Fibroblast of villous mesenchyme (primary cell): ENCODE measurements at places on chromosomes 6 and 20. TPM values are rescaled to one million over a fixed set of nuclear protein-coding genes. Genes with fewer than 3 reads are reported as not detected.

DNA sequence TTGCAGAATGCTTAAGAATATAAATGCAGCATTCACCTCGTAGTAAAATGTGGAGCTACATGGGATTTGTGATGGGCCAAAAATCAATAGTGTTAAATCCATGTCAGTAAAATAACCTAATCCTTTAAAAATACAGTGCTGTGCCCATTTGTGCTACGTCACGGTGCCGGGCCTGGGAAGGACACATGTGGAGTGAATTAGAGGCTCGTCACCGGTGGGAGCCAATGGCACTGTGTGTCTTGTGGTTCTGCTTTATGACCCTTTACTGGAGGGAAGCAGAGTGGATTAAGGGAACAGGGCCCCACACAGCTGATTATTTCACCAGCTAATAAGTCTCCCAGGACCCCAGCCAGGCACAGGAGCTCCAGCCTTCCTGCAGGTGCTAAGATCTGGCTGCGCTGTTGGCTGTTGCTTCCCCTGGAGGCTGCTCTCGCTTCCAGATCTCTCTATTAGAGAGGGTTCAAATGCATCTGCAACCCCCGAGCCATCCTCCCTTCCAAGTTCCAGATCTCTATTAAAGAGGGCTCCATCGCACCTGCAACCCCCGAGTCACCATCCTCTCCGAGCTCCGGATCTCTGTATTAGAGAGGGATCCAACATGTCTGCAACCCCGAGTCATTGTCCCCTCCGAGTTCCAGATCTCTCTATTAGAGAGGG lies 405.8 kb downstream of the CDH4 start:
- no peak for DNase-seq

- no peak for DNase-seq
Measured at GRCh38 chr20:59158673-59159072, 4.9 kb upstream of the ZNF831 start.

GRCh38 chr20:11976966-11977365 lies 59.3 kb downstream of the BTBD3 start:
- peak; percentile 58 for DNase-seq

GRCh38 chr20:1874450-1875182 lies 20.6 kb upstream of the SIRPA start:
- no peak for DNase-seq

DNA sequence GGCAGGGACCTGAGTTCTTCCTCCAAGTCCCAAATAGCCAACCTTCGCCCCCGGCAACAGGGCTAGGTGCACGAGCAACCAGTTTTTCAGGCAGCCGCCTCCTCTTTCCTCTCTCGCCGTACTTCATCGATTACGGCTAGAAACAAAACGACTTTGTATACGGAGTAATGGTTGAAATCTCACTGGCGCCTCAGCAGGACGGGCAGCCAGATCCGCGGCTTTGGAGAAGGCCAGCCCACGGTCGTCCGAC lies 333 bp upstream of the SMIM13 start:
- no peak for DNase-seq

- DNase-seq: no peak
Measured at GRCh38 chr20:62137478-62138203, 5.6 kb downstream of the PSMA7 start.

GRCh38 chr20:59265298-59265697 lies 35.1 kb upstream of the EDN3 start:
- no peak for DNase-seq

DNA sequence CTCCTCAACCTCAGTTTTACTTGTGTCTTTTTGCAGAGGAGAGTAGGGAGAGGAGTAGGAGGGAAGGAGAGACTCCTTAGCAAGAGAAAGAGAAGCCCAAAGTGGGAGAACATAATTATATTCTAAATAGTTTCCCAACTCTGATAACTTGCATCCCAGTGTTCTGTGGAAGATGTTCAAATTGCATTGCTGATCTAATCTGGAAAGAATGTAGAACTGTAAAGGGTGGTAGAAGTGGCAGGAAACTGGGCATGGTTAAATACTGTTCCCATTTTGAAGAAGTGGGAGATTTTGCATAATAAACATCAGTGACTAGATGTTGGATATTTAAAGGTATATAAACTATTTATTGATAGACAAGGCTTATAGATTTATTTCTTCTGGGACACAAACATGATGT lies 42.6 kb upstream of the HMGN3 start:
- peak; percentile 4 for DNase-seq

DNA sequence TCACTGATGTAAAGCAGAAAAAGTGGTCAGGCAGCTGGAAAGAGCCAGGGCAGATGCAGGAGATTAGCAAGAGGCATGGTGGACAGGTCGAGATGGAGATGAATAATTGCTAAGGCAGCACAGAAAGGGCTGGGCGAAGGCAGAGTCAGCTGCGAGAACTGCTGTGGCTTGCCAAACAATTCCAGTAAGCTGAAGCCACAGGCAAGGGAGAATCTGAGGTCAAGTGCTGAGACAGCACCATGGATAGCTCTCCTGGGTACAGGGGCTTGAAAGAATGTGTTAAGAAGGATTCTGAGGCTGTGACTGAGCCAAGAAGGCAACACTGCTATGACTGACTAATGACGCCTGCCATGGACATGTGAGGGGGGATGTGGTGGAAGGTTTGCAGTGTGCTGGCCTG lies 220.8 kb upstream of the FOXA2 start:
- DNase-seq: peak; percentile 92

DNA sequence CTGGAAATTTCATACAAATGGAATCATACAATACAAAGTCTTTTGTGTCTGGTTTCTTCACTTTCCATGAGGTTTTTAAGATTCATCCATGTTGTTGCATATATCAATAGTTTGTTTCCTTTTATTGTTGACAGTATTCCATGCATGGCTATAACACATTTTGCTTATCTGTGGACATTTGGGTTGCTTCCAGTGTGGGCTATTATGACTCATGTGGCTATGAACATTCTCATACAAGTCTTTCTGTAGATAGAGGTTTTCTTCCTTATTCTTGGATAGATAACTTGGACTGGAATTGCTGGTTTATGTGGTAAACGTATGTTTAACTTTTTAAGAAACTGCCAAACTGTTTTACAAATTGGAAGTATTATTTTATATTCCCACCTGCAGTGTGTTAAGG lies 30.0 kb upstream of the KIF6 start:
- DNase-seq: no peak

DNA sequence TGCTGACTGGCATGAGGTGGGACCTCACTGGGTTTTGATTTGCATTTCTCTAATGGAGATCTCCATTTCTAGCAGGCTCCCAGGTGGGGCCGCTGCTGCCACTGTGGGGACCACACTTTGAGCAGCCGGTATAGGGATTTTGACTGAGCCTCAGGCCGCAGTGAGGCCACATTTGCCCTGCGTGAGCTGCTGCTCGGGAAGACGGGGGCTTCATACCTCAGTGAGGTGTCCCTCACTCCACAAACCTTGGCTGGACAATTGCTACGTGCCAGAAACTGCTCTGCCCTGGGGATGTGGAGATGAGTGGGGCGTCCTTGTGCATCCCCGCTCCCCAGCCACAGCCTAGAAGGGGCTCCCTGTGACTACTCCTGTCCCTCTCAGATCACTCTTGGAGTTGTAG lies 134.3 kb downstream of the ANKRD60 start:
- no peak for DNase-seq

- no peak for DNase-seq
Measured at GRCh38 chr6:106924694-106925523, 49.6 kb downstream of the CD24 start.

- DNase-seq: no peak
Measured at GRCh38 chr20:20847814-20848213, 135.4 kb upstream of the RALGAPA2 start.

DNA sequence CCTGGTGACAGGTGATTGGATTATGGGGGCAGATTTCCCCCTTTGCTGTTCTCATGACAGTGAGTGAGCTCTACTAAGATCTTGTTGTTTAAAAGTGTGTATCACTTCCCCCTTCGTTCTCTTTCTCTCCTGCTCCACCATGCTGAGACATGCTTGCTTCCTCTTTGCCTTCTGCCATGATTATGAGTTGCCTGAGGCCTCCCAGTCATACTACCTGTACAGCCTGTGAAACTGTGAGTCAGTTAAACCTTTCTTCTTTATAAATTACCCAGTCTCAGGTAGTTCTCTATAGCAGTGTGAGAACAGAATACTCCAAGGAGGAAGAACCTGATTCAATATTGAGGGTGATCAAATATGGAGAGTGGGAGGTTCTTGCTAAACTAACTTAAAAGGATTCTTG lies 724.9 kb downstream of the DOK5 start:
- no peak for DNase-seq

GRCh38 chr6:152401978-152402377 lies 235.2 kb downstream of the SYNE1 start:
- no peak for DNase-seq

- DNase-seq: no peak
Measured at GRCh38 chr6:51116723-51117122, 298.1 kb downstream of the TFAP2B start.

GRCh38 chr6:46882645-46883044 lies 39.1 kb downstream of the ADGRF5 start:
- DNase-seq: no peak

- no peak for DNase-seq
Measured at GRCh38 chr6:21208081-21208795, 385.3 kb upstream of the SOX4 start.

DNA sequence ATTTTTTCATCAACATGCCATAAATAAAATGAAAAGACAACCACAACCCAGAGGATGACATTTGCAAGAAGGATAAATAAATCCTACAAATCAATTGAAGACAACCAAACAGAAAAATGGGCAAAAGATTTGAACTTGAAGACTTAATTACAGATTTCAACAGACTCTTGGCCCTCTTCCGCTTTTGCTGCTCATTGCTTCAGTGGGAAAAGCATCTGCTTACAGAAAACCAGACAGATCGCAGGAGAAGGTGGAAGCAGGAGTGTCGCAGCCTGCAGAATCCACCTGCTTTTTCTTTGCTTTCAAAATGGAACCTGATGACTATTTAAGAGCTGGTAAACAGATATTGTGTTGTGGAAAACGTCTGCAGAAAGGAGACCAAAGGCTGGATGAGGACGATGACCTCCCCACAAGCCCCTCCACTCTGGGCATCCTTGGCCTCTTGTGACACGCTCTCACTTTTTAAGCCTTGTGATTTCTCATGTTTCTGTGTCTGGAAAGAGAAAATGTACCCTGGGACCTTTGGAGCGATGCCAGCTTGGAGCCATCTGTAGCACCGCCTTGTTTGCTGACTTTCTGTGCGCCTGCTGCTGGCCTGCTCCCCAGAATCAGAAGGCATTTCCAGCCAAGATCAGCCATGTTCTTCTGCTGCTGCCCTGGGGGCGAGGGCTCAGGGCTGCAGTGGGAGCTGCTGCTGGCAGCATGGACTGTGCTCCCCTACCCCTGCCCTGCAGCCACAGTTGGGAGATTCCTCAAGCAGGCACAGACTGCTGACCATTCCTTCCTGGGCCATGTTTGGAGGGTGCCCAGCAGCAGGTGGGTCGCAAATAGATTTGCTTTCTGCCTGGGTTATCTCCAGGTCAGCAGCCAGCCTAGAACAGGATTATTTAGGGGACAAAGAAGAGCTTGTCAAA lies 3.6 kb upstream of the CSTL1 start:
- DNase-seq: no peak

GRCh38 chr6:158472447-158472846 lies 87.4 kb upstream of the TMEM181 start:
- DNase-seq: no peak

DNA sequence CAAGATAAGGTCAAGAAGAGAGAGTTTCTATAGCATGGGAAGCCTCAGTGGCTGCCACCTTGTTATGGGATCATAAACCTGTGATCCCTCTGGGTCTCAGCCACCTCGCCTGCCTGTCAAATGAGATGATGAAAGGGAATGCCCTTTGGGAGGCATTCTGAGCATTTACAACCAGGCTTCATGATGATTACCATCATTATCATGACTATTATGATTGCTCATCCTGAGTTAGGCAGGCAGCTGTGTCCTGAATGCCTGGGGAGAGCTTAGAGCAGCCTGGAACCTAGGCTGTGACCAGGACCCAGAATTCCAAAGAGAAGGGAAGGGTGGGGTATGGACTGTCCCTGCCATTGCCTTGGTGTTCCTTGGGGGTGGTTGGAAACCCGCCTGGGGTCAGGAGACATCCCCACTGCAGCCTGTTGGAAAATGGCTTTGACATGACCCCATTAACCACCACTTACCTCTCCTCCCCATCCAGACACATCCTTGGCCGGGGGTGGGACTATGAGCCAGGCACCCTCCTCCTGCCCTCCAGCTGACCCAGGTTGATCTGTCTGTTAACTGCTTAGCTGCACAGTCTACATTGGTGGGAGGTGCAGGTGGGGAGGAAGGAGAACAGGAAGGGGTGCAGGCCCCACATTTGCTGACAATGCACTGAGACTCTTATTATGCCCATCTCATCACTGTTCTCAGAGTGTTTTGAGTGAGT lies 51.9 kb downstream of the LRFN2 start:
- no peak for DNase-seq

DNA sequence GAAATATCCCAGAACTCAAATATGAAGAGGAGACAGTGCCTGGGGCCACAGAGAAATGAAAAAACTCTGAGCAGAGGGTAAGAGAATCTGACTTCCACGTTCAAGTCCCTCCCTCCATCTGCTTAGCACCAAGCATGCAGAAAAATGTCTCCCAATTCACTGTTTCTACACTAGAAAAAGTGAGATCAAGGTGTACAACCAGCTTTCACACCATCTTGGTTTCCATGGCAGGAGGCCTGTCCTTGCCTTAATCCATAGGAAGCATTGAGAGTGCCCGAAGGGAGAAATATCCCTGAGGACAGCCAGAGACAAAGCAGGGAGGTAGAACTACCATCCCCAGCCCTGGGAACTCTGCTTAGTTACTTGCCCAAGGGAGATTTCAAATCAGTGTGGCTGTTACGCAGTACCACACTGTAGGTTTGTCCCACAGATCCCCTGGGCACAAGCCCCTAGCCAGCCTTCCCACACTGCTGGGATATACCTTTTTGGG lies 82.9 kb downstream of the SCML4 start:
- no peak for DNase-seq

- DNase-seq: no peak
Measured at GRCh38 chr6:147643341-147644200, 135.1 kb downstream of the SAMD5 start.

- no peak for DNase-seq
Measured at GRCh38 chr6:7812623-7813022, 86.7 kb downstream of the BMP6 start.

- peak; percentile 66 for DNase-seq
Measured at GRCh38 chr6:53492860-53493634, 51.9 kb downstream of the GCLC start.

GRCh38 chr6:156389296-156389695 lies 387.9 kb upstream of the ARID1B start:
- no peak for DNase-seq

GRCh38 chr20:42595625-42596024 lies 594.1 kb downstream of the PTPRT start:
- DNase-seq: no peak

OPN5 gene
- not detected in 2 replicates for total RNA-seq

CYP39A1 gene
- 2.6 TPM in 2 replicates for total RNA-seq

KIF6 gene
- total RNA-seq: 0.32 and 0.43 TPM in 2 replicates

NFATC2 gene
- under 0.01 and 0.64 TPM in 2 replicates for total RNA-seq

PKHD1 gene
- under 0.01 TPM in 1 of 2 replicates, not detected in the other for total RNA-seq

PLEKHG1 gene
- 1.7 and 4.5 TPM in 2 replicates for total RNA-seq

GPX5 gene
- total RNA-seq: not detected in 2 replicates

PRICKLE4 gene
- total RNA-seq: 0.64 and 0.86 TPM in 2 replicates

COL9A1 gene
- total RNA-seq: not detected in 2 replicates

OPRL1 gene
- 1.6 and 1.7 TPM in 2 replicates for total RNA-seq

MRPL14 gene
- total RNA-seq: 47.5 and 51.9 TPM in 2 replicates

GSTA2 gene
- not detected in 2 replicates for total RNA-seq

SAMD10 gene
- total RNA-seq: 0.64 and 1.3 TPM in 2 replicates

C20orf202 gene
- total RNA-seq: under 0.01 TPM in 1 of 2 replicates, not detected in the other

BPIFA1 gene
- not detected in 2 replicates for total RNA-seq
